ENCODE measurements at places on chromosomes 5 and 9. TPM values are rescaled to one million over a fixed set of nuclear protein-coding genes. Genes with fewer than 3 reads are reported as not detected.
A peak's percentile ranks its signal among the peaks of the same experiment; 100 is the strongest.

DNA sequence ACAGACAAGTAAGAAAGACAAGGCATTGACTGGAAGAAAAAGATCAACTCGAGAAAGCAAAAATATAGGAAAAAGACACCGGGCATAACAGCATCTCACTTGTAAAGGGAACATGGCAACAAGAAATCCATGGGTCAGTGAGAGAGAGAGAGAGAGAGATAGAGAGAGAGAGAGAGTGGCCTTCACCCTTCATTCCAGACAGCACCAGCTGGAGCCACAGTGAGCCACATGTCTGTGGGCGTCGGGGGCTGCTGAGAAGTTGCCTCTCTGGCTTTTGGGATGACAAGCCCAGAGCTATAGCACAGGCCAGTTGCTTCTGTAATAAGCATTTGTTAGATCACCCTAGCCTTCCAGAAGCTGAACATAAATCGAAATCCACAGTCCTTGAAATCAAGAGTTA is 20.3 kb upstream of the ENC1 start:
- peaks cover 10% of the 10 kb centered on the region for H3K4me1 ChIP-seq
- H3K27me3 ChIP-seq, result no peaks in the 10 kb centered on the region
- H3K36me3 ChIP-seq, result no peaks in the 10 kb centered on the region
- no peak for DNase-seq
- no peak overlapping the region for H3K4me3 ChIP-seq

DNA sequence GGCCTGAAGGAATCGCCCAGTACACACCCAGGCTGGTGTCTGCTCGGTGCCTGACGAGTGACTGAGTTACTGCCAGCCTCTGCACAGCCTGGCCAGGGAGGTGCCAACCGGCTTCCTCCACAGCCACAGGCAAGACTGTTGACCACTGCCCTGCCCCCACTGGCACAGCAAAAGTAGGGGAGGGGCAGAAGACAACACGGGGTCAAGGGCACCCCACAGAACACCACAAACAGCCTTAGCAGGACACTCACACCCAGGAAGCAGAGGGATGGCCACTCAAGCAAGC is 722 bp upstream of the LHX3 start:
- H3K27me3 ChIP-seq, result peaks cover 36% of the 10 kb centered on the region
- H3K4me1 ChIP-seq, result no peaks in the 10 kb centered on the region

DNA sequence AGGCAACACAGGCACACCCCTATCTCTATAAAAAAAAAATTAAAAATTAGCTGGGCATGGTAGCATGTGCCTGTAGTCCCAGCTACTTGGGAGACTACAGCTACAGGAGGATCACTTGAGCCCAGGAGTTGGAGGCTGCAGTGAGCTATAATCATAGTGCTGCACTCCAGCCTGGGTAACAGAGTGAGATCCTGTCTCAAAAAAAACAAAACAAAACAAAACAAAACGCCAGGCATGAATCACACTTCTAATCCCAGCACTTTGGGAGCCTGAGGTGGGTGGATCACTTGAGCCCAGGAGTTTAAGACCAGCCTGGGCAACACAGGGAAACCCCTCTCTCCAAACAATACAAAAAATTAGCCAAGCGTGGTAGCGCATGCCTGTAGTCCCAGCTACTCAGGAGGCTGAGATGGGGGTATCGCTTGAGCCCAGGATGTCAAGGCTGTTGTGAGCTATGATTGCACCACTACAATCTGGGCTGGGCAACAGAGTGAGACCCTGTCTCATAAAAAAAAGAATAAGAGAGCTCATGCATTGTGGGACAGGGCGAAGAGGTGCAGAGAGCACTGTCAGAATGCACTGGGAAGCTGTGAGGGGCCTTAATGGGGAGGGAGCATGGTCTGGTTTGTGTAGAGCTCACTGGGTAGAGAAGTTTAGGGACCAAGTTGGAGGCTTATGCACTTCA is 8.4 kb upstream of the SAP30L start:
- no peak overlapping the region for H3K4me3 ChIP-seq
- no peaks in the 10 kb centered on the region for H3K4me1 ChIP-seq
- H3K27me3 ChIP-seq, result no peaks in the 10 kb centered on the region
- DNase-seq, result no peak

- H3K27ac ChIP-seq, result no peak overlapping the region
- H3K4me3 ChIP-seq, result no peak overlapping the region
- H3K4me1 ChIP-seq, result peaks cover 5% of the 10 kb centered on the region
- no peak for DNase-seq
- H3K36me3 ChIP-seq, result no peaks in the 10 kb centered on the region
Measured at GRCh38 chr5:176680226-176680563, 32.9 kb downstream of the TSPAN17 start.

DNA sequence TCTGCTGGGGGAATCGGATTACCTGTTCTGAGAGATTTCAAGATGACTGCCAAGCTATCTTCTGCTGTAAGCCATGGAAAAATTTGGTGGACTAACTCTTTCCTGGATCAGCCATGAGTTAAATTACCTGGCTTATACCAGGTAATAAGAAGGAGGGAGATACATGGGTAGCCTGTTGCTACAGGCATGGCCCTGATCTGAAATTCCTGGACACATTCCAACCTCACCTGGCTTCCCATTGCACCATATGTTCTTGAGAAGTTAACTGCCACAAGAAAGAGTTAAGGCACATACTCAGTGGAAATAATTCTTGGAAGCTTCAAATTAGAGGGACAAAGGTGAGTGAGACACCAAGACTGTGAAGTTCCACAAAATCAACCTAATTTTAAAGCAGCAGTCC is 371.3 kb downstream of the ACTL7B start:
- H3K27me3 ChIP-seq, result peaks cover 8% of the 10 kb centered on the region
- no peaks in the 10 kb centered on the region for H3K36me3 ChIP-seq
- H3K4me3 ChIP-seq, result no peak overlapping the region
- DNase-seq, result no peak

GRCh38 chr5:158886086-158886485 is 213.6 kb downstream of the EBF1 start:
- no peak for DNase-seq
- peaks cover 60% of the 10 kb centered on the region for H3K27me3 ChIP-seq
- H3K27ac ChIP-seq, result no peak overlapping the region
- H3K4me1 ChIP-seq, result peaks cover 26% of the 10 kb centered on the region
- no peaks in the 10 kb centered on the region for H3K36me3 ChIP-seq

- no peaks in the 10 kb centered on the region for H3K27me3 ChIP-seq
- peak overlapping the region; percentile 84 for H3K4me3 ChIP-seq
- no peaks in the 10 kb centered on the region for H3K36me3 ChIP-seq
- DNase-seq, result no peak
- H3K4me1 ChIP-seq, result peaks cover 42% of the 10 kb centered on the region
Measured at GRCh38 chr5:60490597-60491166, 209.3 kb downstream of the DEPDC1B start.

DNA sequence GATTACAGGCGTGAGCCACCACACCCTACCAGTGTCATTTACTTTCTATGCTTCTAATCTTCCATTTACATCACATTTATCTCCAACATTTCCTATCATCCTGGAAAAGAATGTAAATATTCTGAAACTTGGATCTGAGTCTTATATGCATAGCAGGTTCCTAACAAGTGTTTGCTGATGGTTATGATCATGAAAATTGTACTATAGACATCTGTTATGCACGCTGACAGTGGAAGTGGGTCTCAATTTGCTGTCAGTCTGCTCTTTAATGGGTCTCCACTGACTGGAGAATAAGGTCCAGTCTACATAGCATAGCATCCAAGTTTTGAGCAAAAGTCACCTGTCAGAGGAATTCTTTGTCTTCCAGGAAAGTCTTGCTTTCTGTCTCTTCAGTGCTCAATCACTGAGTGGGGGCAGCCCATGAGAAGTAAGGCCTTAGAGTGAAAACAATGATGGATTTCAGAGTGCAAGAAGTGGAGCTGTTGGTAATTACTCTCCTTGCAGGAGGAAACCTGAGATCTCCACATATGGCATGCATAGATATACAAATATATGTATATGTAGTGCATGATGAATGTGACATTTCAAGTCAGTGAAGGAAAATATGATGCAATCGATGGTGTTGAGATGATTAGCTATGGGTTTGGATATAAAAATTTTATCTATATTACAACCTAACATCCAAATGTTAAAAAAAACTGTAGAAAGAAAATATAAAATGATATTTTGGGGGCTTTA is 29.2 kb upstream of the MSANTD3 start:
- H3K27me3 ChIP-seq, result no peaks in the 10 kb centered on the region
- no peak for DNase-seq
- no peak overlapping the region for H3K27ac ChIP-seq
- H3K36me3 ChIP-seq, result no peaks in the 10 kb centered on the region

Gene OR1J2
- not detected for total RNA-seq

Gene PCDHAC2
- 2.7 TPM for total RNA-seq

Gene FBXO38
- total RNA-seq, result 43.6 TPM
